ENCODE measurements at places on chromosomes 2 and 18.
A peak's percentile ranks its signal among the peaks of the same experiment; 100 is the strongest.

- no peak for DNase-seq
Observed at GRCh38 chr2:136168720-136169119, 50.8 kb upstream of the CXCR4 start.

- no peak for DNase-seq
Observed at GRCh38 chr2:161733025-161733424, 108.8 kb downstream of the SLC4A10 start.

- no peak for DNase-seq
Observed at GRCh38 chr2:176446718-176447414, 177.6 kb downstream of the MTX2 start.

GRCh38 chr2:230664128-230664527 is 48.5 kb upstream of the CAB39 start:
- no peak for DNase-seq

DNA sequence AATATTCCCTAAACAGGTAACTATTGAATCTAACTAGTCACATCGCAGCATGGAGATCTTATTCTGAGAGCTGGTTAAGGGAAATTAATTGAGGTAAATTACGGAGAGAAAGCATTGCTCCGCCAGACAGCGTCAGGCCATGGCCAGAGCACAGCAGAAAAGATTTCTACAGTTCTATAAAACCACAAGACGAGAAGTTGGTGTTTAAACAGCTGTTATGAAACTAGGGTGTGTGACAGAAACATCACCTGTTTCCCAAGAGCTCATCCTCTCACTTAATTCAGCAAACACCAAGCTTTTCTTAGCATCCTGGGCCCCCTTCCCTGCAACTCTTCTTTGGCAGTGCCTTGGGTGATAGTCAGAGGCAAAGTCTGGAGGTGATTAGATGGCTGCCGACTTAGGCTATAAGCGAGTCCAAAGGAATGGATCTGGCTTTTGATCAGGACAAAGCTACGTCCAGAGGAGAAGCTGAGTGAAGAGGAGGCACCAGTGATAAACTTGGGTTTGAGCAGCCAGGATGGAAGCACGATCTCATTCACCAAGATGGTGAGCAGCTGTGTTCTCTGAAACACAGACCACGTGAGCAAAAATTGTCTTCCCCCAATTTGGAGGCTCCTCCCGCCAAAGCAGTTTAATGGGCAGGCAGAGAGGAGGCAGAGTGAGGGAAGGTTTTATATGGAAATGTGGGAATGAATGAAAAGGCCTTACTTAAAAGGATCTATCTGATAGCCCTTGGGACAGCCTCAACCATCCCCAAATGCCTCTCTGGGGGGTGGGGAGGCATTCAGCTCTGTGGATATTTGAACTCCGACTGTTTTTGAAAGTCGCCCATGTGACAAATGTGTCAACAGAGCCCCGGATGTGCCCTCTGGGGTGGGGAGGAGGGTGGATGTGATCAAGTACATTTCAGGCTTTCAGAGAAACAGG is 57.8 kb downstream of the PKDCC start:
- DNase-seq: no peak

- peak; percentile 61 for DNase-seq
Observed at GRCh38 chr2:219689676-219690628, 62.5 kb downstream of the SLC4A3 start.

All from H7 (cell line).